ENCODE measurements at places on chromosomes 2 and 18.

GRCh38 chr18:30093376-30093775 is 949.2 kb downstream of the DSC3 start:
- no peak for DNase-seq

DNA sequence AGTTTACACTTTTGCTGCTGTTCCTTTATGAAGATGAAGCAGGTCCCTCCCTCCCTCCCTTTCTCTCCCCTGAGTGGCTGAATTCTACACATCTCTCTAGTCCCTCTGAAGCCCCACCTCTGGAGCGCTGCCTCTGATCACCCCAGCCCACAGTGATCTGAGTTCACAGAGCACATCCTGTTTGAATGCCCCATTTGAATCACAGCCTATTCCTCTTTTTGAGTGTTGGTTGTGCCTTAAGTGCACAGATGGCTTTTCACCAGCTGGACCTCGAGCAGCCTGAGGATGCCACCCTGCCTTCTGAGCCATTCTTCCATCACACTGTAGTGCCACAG is 87.1 kb downstream of the ITGB1BP1 start:
- no peak for DNase-seq

DNA sequence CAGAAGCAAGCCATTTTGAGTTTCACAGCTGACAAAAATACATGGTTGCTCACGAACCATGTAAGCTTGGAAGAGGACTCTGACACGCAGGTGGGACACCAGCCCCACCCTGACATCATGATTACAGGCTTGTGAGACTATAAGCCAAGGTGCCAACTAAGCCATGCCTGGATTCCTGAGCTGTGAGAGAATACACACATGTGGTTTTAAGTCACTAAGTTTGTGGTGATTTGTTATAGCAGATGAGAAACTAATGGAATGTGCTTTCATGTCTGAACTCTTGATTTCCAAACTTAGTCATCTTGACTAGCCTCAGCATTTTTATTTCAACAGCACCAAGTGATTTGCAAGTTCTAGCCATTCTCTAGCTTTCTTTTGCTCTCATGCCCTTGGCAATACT is 676.1 kb upstream of the CELF4 start:
- DNase-seq = no peak

DNA sequence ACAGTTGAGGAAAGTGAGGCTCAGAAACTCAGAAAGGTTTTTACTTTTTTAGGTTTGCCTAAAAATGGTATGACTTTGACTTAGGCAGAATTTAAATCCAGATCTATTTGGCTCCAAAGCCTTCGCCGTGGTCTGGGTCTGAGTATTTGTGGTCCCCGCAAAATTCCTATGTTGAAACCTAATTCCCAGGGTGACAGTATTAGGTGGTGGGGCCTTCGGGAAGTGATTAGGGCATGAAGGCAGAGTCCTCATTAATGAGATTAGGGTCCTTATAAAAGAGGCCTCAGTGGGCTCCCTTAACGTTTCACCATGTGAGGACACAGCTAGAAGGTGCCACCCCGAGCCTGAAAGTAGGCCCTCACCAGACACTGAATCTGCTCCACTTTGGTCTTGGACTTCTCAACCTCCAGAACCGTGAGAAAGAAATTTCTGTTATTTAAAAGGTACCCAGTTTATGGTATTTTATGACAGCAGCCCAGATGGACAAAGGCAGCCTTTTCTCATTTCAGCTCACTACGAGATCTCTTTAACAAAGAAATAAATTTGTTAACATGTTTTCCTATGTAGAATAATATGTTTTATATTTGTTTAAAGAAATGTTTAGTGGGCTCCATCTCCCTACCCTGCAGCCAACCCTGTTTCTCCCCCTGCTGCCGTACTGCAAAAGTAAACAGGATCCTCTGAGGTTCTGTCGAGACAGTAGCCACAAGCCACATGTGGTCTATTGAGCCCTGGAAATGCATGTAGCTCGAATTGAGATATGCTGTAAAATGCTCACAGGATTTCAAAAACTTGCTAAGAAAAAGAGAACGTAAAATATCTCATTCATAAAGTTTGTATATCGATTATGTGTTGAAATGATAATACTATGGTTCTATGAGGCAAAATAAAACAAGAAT is 80.6 kb downstream of the MOGAT1 start:
- DNase-seq = no peak

- no peak for DNase-seq
Measured at GRCh38 chr2:210315015-210315788, at the start of gene MYL1. Gene MYL1 (minus strand): TSS chr2:210315174. CDS start chr2:210315042, 132 bp downstream.

All from occipital lobe (tissue), 3 donors.